ENCODE measurements at places on chromosomes 13 and 19.

GRCh38 chr13:111555268-111555808, 234.9 kb downstream of the TEX29 start:
- no peak for DNase-seq

- DNase-seq: no peak
Measured at GRCh38 chr13:113401452-113402415, 37.8 kb upstream of the GRTP1 start.

- no peak for DNase-seq
Measured at GRCh38 chr13:94419304-94419924, 60.1 kb downstream of the DCT start.

DNA sequence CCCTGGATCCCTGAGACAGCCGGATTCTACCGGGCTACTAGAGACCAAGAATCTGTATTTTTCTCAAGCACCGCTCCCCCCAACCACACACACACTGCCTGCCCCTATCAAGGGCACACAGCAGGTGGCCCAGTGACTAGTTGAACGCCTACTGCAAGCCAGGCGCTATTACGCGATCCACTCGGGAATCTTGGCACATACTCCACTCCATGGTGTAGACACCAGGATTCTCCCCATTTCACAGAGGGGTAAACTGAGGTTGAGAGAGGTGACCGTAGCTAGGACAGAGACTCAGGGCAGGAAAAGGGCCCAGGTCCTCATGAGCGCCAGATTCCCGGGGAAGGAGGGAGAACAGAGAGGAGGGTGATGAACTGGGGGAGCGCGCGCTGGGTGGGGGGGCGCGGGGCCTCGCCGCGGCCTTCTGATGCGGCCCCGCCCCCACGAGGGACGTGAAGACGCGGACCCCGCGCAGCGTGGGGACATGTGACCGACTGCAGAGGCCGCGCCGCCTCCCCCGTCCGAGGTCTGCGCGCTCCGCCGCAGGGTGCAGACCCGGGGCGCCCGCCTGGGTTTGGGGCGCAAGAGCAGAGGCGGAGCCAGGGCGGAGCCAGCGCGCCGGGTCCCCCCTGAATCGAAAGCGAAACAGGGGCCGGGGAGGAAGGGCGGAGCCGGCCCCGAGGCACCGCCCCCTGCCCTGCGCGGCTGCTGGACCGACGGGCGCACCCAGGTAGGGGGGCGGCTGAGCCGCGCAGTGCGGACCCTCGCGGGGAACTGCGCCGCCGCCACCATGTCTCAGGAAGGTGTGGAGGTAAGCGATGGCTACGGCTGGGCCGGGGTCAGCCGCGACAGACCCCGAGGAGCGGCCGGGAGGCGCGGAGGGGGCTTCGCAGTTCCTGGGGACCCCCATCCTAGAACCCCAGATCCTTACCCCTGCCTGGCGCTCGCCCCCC, at the start of gene SHFL:
Gene SHFL (plus strand): TSS at position 677 of the 950 bp plus-strand sequence. CDS start 111 bp downstream, at position 788.
- DNase-seq: no peak

DNA sequence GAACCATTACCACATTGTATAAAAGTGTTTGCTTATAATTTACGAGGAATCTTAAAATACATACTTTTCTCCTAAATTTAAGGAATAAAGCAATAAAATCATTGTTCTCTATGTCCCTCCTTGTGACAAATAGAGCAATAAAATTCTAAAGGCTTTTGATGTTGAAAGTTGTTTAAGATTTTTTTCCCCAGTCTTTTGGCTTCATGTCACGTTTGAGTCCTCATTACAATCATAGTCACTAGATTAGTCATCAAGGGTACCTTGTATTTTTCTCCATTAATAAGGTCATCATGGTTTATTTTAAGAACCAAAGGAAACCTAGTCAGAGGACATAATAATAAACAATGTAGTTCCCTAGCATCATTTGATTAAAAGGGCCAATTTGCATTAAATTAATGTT, 3.2 kb downstream of the WBP4 start:
- no peak for DNase-seq

DNA sequence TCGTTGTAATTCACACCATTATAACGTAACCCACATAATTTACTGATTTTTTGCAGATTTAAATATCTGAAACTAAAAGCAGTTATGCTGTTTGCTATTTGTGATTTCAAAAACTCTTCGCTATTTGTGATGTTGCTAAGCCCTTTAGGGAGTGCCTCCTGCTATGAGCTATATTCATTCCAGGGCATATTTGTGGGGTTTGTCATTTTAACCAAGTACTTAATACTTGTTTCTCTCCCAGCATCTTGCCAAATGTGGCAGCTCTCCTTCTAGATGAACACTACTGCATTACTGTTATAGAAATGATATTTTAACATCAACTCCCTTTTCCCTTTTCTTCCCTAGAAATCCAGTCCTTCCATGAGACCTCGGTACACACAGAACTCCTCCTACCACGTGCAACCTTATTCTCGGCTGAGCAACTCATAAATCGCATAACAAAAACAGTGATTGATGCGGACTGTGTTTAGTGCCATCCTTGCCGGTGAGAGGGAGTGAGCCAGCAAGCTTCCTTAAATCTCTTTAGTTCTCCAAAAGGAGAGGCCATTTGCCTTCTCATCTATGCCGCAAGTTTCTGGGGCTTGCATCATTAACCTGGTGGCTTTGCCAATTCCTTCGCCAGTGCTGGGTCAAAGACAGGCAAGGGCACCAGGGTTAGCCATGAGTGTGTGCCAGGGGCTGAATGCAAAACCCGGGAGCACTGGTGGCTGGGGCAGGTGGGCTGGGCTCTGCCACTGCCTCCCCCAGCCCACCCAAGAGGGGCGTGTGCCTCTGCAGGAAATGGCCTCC, 33.4 kb downstream of the RFX2 start:
- no peak for DNase-seq

- no peak for DNase-seq
Measured at GRCh38 chr13:108323031-108323430, 53.5 kb downstream of the TNFSF13B start.

GRCh38 chr13:57045826-57046546, 94.7 kb upstream of the PRR20A start:
- no peak for DNase-seq

DNA sequence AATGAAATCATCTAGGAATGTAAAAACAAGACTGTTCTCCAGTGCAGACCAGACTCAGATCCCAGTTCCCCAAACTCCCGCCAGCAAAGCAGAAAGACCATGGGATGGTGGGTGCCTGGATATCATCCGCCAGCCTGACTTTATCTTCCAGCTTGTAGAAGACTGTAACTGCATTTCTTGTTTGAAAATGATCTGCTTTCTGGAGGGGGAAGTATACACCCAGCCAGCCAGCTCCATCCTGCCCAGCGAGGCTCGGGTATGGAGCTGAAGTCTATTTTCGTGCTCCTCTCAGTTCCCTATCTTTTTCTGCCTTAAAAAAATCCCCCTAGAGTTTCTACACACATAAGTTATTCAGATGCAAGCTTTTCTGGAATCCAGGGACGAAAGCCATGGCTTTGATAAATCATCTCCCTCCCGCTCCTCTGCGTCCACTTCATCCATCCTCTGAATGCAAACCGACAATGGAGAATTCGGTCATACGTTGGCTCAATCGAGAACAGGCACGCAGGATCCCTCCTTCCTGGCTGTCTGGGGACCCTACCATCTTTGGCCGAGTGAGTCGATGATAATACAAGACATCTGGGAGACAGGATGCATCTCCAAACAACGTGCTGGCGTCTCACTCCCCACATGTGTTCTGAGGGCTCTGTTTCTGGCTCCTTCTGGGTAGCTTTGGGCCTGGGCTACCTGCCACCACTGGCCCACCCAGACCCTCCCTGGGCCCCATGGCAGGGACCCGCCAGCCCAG, 31.2 kb downstream of the CEBPG start:
- DNase-seq: peak; percentile 36

DNA sequence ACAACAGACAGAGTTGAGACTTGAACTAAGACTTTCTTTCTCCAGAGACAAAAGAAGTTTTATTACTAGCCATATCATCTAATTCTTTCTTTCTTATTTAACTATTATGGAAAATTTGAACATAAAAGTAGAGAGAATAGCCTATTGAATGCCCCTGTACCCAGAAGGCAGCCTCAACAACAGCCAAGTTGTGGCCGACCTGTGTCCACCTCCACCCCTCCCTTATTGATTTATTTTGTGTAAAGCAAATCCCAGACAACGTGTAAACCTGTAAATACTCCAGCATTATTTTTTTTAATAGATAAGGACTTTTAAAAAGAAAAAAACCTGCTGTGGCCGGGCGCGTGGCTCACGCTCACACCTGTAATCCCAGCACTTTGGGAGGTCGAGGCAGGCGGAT, 26.1 kb upstream of the FXYD3 start:
- no peak for DNase-seq

- DNase-seq: no peak
Measured at GRCh38 chr13:93108111-93108601, 118.5 kb upstream of the GPC6 start.

DNA sequence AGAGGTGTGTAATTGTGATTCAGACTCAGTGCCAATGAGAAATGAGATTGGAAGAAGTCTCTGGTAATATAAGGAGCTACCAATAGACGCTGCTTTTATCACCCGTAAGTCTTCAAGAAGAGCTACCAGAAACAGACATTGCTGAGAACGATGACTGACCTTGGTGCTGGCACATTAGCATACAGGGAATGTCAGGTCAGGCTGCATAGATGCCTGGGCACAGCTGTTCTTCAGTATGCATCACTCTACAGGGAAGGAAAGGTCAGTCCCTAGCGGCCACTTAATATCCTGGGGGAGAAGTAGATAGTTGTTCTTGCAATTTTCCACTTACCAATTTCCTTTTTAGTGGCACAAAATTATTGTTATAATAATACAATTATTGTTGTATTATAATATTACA, 380.4 kb downstream of the PCDH9 start:
- no peak for DNase-seq

- DNase-seq: no peak
Measured at GRCh38 chr13:20499986-20500385, 25.7 kb downstream of the CRYL1 start.

DNA sequence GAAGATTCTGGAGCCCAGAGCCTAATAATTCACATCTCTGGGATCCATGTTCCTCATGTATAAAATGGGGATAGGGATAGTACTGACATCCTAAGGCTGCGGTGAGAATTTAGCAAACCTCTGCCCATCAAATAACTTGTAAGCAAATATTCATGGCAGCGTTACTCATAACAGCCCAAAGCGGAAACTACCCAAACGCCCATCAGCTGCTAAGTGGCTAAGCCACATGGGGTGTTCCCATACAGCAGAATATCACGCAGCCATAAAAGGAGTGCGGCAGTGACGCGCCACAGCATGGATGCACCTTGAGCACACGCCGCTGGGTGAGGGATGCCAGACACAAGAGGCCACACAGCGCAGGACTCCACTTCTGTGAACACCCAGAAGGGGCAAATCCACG, 19.7 kb downstream of the VRK3 start:
- no peak for DNase-seq

- no peak for DNase-seq
Measured at GRCh38 chr19:8468761-8469373, 24.1 kb downstream of the HNRNPM start.

DNA sequence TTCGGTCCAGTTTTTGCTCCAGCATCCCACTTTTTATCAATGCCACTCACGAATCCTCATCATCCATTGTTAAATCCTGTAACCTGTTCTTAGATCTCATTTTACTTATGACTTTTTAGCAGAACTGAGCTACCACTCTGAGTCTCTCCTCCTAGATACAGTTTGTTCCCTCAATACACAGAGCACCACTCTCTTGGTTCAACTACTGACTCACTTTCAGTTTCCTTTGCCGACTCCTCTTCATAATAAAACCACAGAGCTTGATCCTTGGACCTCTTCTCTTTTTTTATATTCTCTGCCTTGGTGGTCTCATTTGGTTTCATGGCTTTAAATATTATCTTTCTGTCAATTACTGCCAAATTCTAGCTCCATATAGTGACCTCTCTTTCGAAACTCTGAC, 150.3 kb downstream of the SLITRK5 start:
- DNase-seq: no peak

Measured in urinary bladder (tissue), 4 donors.